Activated naive CD4-positive, alpha-beta T cell (primary cell): ENCODE measurements at places on chromosomes 4 and X.

DNA sequence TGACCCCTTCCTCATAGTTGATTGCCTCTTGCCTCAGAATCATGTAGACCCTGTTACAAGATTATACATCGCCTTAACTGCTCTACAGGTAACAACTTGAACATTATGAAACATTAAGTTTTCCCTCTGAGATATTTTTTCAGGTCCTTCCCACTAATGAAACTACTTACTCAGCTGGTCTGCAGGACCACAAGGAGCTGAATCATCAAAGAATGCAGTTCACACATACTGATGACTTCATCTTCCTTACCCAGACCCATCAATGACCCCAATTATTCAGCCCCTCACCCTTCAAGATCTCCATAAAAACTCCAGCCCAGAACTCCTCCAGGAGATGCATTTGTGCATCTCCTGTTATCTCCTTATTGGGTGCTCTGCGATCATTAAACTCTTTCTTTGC, 720.9 kb downstream of the RAPGEF2 start:
- no peak for DNase-seq

GRCh38 chr4:86357608-86358007, 2.2 kb downstream of the MAPK10 start:
- DNase-seq, result no peak

- DNase-seq, result no peak
Observed at GRCh38 chrX:51456814-51457213, 39.6 kb downstream of the NUDT11 start.

DNA sequence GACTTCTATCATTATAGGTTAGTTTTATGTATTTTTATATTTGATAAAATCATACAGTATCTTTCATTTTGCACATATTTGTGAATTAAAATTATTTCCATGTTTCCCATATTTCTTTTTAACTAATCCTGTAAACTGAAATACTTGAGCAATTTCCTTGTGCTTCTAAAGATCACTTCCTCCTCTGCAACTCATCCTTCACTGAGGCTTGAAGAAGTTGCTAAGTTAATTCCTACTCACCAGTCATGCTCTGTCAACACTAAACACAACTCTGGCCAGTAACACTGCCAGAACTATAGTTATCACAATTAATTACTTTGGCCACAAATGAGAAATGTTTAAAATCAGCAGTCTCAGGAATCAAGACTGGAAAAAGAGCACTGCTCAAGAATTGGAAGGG, 6.7 kb downstream of the SPATA4 start:
- DNase-seq, result no peak

DNA sequence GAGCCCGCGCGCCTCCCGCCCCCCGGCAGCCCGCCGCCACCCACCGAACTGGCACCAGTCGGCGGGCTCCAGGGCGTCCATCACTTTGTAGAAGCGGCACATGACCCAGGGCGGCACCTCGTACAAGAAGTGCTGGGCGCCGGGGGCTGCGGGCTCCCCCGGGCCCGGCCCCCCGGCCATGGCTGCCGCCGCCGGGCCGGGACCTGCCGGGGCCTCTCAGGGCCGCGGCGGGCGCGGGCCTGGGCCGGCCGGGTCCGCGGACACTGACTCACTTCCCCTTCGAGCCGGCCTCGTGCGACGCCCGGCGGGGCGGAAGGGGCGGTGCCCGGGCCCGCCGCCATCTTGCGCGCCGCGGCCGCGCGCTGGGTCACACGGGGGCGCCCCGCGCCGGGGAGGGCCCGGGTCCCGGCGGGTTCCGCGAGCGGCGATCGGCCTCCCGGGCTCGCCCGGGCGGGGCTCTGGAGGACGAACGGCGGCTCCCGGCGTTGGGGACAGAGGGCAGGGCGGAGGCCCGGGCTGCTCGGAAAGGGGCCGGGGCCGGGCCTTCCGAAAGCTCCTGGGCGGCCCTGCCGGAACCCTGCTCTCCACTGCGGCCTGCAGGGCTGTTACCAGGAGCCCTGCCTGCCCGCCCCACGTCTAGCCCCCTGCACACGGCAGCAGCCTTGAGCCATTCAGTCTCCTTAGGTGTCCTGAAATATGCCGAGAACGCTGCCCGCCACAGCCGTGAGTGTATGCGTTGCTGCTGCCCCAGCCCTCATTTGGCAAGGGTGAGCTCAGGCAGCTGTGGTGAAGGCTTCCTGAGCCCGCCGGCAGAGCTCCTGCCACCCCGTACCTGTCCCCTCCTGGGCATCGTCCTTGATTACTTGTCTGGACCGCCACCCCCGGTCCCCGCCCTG, at the start of gene IRAK1:
Gene IRAK1, minus strand, starts transcription at position 270 of the 896 bp plus-strand sequence. Its CDS starts 90 bp downstream, at position 180.
- DNase-seq, result no peak

- DNase-seq, result no peak
Observed at GRCh38 chr4:171639540-171639939, 173.7 kb upstream of the GALNTL6 start.

DNA sequence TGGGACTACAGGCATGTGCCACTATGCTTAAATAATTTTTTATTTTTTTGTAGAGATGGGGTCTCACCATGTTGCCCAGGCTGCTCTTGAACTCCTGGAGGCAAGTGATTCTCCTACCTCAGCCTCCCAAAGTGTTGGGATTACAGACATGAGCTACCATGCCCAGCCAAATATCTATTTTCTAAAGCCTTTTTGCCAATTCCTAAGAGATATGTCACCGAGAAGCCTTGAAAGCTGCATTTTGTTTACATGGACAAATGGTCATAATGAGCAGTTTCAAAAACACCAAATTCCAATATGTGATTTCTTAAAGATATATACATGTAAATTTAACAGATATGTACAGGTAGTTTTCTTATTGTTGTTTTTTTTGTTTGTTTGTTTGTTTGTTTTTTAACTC, 33.0 kb upstream of the PGRMC2 start:
- DNase-seq, result no peak

- DNase-seq, result no peak
Observed at GRCh38 chrX:123846577-123847038, 13.2 kb upstream of the XIAP start.

- DNase-seq, result no peak
Observed at GRCh38 chrX:68163441-68163840, 269.9 kb downstream of the OPHN1 start.

DNA sequence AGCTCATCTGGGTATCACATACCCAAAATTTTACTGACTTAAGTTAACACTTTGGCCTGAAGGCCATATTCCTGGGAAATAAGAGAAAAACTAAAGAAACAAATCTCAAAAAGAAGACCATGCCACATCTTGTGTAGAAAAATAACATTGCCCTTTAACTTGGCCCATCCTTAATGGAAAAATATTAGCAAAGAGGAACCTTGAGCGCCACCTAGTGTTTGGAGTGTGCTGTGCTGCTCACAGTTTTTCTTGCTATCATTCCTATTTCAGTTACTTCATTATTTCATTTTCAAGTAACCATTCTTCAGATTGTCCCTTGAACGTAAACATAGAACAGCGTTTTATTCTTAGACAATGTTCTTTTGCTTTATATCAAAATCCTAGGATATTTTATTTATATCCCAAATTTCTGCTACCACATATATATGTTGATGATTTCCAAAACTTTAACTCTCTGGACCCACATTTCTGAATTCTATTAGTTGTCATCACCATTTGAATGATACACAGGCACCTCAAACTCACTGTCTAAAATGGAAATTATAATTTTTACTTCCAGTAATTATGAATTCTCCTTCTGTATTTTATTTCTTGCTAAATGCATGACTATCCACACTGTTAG, 999.0 kb upstream of the ADGRL3 start:
- DNase-seq, result no peak

DNA sequence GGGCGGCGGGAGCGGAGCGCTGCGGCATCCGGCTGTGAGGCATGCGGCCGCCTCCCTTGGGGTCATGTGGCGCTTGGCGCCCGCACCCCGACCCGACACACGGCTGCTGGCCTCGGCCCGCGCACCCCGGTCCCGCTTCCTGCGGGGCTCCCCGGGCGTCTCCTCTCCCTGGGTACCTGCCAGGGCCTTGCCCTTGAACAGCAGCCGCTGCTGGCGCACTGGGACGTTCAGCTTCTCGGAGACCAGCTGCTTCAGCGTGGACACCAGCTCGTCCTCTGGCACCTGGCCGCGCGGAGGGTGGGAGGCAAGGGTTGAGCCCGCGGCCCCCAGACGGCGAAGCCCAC, 391 bp downstream of the UBL4A start:
- DNase-seq, result no peak

DNA sequence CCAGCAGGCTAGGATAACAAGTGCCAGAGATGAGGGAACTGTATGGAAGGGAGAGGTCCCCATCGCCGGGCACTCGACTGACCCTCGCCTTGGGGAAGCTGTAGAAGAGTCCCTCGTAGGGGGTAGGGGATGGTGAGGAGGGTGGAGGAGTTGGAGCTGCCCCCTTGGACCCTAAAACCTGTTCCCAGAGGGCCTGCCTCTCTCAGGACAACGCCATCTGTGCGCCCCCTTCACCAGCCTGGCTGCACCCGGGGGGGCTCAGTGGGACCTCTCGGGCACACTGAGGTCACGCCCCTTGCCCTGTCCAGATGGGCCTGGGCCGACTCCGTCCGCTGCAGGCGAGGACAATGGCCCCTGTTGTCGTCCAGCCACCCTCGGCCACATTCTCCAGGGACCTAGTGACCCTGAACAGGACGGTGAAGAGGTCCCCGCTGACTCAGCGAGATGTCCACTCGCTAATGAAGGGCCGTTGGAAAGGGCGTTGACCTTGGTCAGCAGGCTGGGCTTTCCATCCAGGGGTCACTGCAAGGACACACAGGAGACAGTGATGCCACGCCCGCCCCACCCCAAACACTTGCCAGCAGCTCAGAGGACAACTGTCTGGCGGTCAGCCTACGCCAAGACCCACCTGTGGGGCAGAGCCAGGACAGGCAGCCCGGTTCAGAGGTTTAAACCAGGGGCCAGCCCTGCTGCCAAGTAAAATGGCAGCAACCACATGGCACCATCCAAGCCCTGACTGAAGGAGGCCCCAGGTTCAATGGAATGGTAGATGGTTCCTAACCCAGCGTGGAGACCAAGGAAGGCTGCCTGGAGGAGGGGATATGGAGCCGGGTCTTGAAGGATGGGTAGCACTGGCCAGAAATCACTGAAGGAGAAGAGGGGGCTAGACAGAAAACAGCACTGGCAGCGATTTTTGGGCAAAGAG, 51.2 kb downstream of the HMX1 start:
- no peak for DNase-seq

DNA sequence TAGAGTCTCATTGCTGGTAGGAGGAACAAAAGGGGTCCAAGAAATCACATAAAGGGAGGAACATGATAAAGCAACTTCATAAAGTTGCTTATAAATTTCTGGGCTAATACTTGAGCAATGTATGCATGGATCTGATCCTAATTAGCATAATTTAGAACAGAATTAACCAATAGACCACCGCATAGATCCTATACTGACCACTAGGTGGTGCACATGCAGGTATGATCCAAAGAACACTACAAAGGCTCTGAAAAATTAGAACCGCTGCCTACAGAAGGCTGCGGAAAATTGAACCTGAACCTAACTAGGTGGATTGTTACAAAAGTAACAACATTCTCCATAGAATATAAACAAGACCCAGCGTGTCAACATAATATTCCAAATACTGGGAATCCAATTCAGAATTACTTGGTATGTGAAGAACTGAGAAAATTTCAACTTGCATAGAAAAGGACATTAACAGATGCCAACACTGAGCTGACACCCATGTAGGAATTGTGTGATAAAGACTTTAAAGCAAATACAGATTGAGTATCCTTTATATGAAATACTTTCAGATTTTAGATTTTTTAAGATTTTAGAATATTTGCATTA, 23.3 kb downstream of the BRCC3 start:
- no peak for DNase-seq

DNA sequence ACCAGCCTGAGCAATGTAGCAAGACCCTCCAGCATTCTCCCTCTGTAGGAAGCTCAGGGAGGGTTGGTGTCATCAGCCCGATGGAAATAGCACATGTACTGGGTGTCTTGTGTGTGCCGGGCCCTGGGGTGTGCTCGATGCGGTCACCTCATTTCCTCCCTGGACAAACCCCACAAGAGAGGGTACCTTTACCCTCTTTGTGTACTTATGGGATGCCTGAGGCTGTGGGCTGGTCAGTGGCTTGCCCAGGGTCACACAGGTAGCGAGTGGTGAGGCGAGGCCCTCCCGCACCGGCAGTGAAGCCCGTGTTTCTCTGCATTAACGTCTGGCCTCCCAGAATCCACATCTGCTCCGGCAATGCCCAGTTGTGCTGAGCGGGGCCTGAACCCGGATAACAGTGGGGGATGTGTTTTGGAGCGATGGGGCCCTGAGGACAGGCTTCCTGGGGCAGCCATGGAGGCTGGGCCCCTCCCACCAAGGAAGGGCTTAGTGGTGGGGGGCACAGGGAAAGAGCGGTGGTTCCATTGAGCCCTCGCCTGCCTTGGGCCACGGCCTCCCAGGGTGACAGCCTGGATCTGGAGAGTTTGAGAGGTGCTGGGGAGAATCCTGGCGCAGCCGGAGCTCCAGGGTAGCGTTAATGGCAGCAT, 8.1 kb downstream of the PSAPL1 start:
- DNase-seq, result no peak

GRCh38 chrX:153457136-153457825, 11.4 kb upstream of the TREX2 start:
- DNase-seq, result no peak

DNA sequence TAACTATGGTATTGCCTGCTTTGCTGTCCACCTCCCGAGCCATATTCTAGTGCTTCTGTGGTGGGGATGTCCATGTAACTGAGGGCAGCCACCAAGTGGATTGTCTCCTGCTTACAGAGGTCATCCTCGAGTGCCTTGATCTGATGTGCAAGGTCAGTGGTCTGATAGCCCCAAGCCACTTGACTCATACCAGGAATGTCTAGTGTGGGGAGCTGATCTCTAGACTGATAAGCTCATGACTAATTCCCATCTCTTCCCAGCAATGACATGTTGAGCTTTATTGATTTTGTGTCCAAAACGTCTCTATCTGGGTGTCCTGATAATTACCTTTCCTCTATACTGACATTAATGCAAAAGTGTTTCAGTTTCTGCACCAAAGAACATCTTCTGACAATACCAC, 168.4 kb upstream of the WDR1 start:
- DNase-seq, result no peak

GRCh38 chrX:15781961-15782699, 8.2 kb upstream of the ZRSR2 start:
- no peak for DNase-seq

DNA sequence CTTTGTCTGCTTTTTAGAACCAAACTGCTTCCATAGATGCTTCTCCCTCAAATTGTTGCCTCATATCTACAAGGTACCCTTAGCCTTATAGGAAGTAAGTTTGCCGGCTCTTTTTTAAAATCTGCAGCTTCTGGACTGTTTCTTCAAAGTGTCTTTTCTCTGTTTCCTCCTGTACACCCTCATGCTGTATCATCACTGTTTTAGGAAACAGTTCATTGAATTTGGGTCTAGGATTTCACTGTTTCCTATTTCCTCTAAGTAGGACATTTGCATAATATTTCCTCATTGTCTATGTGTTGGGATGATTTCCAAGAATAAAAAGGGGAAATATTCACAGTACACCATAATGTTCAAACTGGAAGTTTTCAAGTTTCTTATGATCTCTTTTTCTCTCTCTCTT, 43.0 kb downstream of the BANK1 start:
- DNase-seq, result no peak

- no peak for DNase-seq
Observed at GRCh38 chrX:151985955-151986354, 11.5 kb upstream of the GABRE start.
